Glutamatergic neuron (in vitro differentiated cells): ENCODE measurements at places on chromosomes 2 and 18. TPM values are rescaled to one million over a fixed set of nuclear protein-coding genes. Genes with fewer than 3 reads are reported as not detected.

DNA sequence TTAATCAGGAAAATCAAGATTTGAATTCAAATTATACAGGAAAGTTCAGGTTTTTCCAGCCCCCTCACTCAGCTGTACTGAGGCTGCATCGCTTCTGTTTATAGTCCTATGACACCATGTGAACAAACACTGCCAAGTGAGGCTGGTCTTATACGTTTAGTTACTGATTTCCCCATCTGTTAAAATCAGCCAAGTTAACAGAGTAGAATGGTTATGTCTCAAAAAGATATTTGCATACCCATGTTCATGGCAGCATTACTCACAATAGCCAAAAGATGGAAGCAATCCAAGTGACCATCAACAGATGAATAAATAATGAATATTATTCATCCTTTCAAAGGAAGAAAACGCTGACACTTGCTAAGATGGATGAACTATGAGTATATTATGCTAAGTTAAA is 43.8 kb downstream of the REEP1 start:
- no peak for DNase-seq

DNA sequence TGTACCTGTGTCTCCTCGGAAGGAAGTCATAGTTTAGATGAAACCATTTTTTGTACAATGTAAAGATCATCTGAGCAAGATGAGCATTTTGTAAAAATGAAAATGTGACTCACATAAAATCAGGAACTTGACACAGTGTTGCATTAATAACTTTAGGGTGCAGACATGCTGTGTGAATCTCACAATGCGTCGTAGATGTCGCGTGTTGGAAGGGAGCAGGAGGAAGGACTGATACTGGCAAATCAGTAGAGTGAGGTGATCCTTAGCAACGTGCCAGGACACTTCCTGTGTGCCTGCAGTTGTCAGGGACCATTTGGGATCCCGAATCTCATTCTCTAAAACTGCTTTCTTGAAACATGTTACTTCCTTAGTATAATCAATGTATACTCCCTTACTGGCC is 103.1 kb downstream of the SH3BP4 start:
- no peak for DNase-seq

GRCh38 chr18:12029786-12030584 is 48.7 kb downstream of the IMPA2 start:
- no peak for DNase-seq

Gene TNFAIP6
- total RNA-seq: not detected

DNA sequence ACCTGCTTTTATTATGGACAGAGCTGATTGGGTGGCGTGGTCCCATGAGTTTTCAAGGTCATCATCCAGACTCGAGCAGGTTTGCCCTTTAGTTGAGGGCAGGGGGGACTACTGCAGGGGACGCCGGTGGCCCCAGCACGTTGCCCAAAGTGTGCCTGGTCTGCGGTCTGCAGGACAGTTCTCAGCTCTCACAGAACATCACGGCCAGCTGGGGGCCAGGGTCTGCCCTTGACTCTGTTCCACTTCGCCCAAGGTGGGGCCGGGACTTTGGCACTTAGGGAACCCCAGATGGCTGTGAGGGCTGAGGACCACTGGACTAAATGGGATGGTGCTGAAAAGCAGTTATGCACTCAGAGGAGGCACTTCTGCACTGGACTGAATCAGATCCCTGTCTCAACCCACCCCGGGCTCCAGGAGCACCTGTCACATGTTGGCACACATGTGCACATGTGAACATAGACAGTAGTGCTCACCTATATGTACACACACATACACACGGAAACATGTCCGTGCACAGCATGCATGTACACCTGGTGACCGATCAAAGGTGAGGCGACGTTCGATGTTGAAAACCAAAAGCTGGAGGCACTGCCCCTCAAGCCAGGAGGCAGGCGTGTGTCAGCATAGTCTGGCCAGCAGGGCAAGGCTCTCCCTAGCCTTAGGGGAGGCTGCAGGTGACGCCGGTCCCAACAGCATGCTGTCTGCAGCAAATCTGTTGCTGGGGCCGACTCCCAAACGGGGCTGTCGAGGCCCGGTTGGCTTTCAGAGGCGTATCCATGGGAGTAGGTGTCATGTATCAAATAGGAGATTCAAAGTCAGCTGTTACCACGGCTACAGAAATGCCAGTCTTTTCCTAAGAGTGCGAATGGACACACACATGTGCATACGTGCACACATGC is 10.2 kb downstream of the ANO7 start:
- peak; percentile 17 for DNase-seq

DNA sequence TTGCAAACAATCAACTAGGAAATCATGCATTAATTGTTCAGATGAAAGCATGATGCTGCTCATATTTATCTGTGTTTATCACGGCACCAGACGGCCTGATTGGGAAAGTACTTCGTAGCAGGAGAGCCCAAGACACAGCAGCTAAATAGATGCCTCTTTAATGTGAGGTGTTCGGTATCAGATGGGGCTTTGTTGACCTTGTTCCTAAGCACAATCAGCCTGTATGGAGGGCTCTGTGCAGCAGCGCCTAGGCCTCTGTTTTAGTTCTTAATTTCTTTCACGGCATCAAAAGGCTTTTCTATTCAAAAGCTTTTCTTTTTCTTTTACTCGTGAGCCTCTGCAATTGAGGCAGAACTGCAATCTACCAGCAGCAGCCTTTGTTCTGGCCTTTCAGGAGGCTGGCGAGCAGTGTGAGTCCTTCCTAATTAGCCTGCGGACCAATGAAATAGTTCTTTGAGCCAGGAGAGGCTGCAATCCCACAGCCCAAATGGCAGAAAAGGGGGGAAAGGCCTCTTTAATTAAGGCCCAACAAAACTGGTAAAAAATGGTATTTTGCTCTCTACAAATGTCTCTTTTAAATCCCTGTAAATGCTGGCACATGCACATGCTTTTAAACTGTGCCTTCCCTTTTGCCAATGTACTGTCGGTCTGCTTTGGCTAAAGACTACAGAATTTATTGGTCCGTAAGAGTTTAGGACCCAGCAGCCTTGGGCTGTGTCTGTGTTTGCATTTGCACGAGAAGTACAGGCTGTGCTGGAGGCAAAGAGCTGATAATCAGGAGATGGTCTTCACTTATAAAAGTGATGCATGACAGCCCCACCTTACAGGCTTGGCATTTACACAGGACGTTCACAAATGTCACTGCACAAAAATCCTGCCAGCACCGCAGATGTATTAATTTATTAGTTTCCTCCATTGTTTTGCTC is 159.6 kb downstream of the RND3 start:
- no peak for DNase-seq

GRCh38 chr2:190980630-190981209 is 33.3 kb downstream of the STAT1 start:
- DNase-seq: no peak

DNA sequence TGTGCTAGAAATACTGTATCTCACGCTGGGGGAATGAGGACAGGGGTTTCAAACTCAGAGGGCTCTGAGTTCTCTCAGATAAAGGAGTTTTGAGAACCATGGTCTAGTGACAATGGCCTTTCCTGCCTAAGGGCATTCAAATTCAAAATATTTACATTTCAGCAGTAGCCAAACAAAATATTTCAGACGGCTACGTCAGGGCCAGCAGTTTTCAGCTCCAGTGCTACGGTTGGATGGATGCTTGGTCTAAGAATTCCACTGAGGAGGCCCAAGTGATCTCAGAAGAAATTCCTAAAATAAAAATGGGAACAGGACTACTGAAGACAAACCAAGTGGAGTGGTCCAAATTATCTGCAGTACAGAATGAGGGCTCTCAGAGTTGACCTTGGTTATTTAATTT is 41.1 kb upstream of the SCG2 start:
- DNase-seq: no peak

DNA sequence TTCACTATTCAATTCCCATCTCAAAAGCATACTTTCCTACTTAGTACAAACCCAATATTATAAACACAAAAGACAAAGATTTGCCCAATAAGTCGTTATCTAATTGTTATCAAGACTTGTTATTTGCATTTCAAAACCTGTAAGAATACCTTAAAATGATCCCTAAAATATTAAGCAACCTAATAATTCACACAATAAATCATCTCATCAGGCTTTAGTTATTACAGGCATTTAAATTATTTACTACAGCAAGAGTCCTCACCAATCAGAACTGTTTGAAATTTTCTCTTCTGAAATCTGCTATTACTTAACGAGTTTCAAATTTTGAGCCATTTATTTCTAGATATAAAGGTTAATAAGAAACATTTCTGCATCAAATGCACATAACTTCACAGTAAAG is 1.6 kb downstream of the CCDC88A start:
- no peak for DNase-seq

DNA sequence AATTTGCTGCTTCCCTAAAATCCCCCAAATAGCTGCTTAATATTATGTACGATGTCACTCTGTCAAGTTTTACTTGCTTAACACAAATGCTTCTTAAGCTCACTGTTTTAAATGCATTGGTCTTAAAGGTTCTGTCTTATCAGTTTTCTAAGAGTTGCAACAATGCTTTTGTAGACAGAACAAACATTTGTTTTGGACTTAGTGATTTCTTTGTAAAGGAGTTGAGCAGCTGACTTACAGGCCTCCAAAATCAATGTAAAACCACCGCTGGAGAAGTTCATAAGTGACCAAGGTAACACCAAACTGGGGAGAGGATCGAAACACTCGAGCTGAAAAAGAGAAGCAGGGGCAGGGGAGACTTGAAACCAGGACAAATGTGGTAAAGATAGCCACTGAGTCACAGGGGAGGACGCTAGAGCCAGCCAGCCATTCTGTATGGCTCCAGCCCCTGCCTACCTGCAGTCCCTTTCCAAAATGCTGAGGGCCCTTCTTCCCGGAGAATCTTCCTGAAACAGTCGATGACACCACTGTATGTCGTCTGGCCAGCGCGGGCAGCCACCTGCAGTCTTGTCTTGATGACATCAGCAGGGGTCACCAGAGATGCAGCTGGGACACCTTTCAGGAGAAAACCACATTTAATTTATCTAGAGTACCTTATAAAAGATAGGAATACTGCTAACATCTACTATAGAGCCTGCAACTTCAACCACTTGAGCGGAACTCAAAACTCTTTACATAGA is 100.2 kb downstream of the DYNC1I2 start:
- no peak for DNase-seq

GRCh38 chr2:190893157-190893556 is 12.5 kb downstream of the GLS start:
- DNase-seq: no peak

Gene REG3A
- not detected for total RNA-seq

Gene NAPG
- total RNA-seq: 69.7 TPM

DNA sequence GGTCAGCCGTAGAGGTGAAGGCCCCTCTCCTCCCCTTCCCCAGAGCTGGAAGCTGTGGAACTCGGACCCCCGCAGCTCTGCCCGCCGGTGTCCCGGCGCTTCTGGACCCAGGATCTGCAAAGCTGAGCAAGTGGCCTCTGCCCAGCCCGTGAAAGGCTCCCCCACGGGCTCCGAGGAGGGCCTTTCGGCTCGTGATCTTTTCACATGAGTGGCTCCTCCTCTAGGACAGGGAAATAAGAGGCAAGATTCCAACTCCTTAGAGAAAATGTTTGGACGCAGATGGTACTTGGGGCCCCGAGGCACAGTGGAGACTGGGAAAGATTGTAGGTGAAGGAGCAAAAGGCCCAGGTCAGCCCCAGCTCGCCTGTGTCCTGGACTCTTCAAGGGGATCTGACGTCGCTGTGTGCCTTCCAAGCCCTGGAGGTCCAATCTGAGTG is 48.2 kb upstream of the SP3 start:
- DNase-seq: peak; percentile 18

- DNase-seq: no peak
These were observed 73.6 kb downstream of the DPP4 start for GRCh38 chr2:162000431-162000830.

GRCh38 chr18:8942021-8942908 is 160.2 kb upstream of the NDUFV2 start:
- DNase-seq: no peak

GRCh38 chr2:3451926-3452671 is 67.2 kb downstream of the ADI1 start:
- no peak for DNase-seq
